Kidney glomerular epithelial cell (primary cell): ENCODE measurements at places on chromosomes 6 and 20.

DNA sequence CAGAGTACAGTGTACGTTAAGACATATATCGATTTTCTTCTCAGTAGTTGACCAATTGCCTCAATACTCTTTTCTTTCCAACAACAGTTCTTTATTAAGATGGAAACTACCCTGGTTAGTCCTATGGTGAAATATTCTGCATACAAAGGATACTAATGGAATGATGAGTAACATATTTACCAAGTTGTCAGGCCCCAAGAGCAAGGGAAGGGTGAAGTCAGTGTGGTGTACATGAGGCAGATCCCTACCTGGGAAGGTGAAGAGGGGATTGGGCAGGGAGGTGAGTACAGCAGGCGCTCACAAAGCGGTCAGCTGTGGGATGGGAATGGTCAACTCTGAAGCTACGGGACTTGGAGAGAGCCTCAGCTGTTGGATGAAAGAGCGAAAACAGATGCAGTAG, 29.7 kb downstream of the GJA1 start:
- DNase-seq, result no peak

GRCh38 chr6:39143238-39143930, 28.4 kb upstream of the SAYSD1 start:
- no peak for DNase-seq

GRCh38 chr6:84416043-84416657, 188.7 kb upstream of the CEP162 start:
- no peak for DNase-seq

DNA sequence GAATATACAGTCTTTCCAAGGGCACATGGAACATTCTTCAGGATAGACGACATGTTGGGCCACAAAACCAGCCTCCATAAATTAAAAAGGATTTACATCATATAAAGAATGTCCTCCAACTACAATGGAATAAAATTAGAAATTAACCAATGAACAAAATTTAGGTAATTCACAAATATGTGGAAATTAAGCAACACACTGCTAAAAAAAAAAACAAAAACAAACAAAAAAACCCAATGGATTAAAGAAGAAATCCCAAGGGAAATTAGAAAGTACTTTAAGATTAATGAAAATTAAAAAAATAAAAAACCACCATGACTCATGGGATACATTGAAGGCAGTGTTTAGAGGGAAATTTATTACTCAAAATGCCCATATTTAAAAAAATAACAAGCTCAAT, 21.4 kb upstream of the NT5E start:
- DNase-seq, result no peak

DNA sequence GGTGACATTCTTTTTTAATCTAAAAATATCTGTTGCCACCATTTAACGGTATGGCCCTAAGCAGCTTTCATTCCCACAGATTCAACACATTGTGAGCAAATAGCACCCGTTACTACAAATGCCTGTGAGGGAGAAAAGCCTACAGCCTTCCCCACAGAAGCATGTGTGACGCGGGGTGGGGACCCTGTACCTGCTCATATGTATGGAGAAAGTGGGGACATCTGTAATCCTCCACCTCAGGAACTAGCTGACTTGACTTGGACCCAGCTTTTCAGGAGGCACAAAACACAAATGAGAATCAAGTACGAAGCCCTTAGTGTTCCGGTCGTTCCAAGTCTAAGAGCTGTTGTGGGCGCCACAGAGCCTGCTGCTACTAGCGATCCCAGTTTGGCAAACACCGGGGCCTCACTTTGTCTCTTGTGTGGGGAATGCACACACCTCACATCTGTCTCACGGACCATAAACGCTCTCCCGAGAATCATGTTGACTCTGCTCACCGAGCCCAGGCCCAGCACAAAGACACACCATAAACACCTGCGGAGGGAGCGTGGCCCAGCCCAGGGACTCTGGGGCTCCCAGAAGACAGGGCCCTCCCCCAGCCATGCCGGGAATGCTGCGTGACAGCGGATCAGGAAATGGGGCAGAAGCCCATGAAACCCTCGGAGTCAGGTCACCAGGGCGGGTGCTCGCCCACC, 21.6 kb downstream of the DLL1 start:
- DNase-seq, result no peak

- no peak for DNase-seq
Measured at GRCh38 chr6:19662911-19663310, 174.3 kb upstream of the ID4 start.

DNA sequence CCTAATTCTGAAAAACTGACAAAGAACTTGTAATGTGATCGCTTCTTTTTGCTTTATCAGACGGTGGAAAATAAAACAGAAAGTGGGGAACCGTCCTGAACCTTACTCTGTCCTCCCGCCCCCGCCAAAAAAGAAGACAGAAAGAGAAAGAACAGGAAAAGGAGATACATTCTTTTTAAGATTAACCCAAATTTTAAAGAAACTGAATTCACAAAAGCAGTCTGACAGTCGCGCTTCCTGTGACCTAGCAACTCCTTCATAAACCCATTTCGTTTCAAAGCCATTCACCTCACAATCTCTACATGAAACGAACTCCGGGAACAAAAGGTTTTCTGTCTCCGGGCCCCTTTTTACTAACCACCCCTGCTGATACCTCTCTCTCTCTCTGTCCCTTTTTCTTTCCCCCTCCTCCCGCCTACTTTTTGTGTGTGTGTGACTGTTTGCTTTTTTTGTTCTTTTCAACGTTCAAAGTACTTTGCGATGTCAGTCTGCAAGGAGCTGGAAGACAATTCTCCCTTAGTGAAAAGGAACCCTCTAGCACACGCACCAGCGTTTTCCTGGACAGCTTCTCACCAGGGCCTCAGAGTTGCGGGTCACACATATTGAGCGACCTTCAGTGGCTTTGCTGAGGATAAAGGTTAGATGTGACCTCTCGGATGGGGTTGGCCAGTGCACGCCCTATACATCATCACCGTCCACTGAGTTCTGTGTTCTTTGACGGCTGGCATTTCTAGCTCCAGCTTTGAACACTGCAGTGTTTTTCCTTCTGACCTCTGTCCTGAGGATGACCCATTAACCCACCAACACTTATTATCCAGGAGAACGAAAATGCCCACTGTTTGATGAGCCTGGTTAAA, 530 bp upstream of the NEDD9 start:
- no peak for DNase-seq

DNA sequence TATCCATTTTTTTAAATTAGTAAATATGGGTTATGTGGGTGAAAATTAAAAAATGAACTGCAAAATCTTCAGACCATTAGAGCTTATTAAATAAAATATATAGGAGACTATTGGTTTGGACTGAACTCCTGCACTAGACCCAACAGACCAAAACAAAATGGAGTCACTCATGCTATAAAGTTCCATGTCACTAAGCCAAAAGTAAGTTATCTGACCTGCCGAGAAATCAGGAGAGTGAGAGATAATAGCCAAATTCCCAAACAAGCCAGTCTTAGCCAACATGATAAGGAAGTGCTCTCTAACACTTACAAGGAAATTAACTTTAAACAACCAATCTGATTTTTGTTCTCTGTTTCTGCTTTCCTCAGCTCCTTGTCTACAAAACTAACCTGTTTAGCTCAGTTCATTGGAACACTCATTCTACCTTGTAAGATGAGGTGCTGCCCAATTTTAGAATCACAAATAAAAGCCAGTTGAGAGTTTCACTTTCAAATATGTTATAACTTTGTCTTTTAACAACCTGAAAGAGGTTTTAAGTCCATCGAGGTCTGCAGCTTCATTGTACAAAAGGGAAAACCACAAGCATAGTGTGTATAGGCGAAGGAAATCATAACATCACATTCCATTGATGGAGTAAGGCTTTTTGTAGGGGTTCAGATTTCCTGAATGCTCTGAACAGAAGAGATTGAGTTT, 220.5 kb downstream of the TENT5A start:
- no peak for DNase-seq

DNA sequence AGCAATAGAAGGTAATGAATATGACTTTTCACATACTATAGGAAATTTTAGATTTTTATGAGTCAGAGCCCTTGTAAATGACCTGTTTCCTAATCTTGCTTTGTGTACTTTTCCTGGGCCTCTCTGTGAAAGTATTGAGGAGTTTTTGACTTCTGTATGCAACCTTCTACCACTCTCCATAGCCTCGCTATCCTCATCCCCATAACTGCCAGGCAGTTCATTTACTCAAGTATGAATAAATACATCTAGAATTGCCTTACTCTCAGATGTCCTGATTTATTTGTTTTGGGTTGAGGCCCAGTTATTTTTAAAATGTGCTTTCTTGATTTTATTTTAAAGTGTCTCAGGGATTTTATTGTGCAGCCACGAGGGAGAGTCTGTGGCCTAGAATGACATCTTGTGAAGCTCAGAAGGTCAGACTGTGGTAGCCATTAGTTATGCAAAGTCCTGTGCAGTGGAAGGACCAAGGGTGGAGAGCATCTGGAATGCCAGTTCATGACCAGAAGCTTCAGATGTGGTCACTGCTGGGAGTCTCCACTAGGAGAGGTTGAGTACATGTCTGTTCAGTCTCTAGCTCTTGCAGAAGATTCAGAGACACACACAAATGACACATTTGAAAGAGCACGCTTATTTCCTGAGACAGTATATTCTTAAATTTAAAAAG, 346.2 kb upstream of the IMPG1 start:
- DNase-seq, result no peak

GRCh38 chr6:7071405-7071804, 36.4 kb upstream of the RREB1 start:
- DNase-seq, result no peak

- DNase-seq, result no peak
Measured at GRCh38 chr6:108677357-108677756, 116.6 kb downstream of the FOXO3 start.

GRCh38 chr20:40749985-40750506, 61.0 kb upstream of the MAFB start:
- DNase-seq, result no peak

GRCh38 chr20:21103582-21104465, 2.3 kb downstream of the LINC00237 start:
- no peak for DNase-seq

DNA sequence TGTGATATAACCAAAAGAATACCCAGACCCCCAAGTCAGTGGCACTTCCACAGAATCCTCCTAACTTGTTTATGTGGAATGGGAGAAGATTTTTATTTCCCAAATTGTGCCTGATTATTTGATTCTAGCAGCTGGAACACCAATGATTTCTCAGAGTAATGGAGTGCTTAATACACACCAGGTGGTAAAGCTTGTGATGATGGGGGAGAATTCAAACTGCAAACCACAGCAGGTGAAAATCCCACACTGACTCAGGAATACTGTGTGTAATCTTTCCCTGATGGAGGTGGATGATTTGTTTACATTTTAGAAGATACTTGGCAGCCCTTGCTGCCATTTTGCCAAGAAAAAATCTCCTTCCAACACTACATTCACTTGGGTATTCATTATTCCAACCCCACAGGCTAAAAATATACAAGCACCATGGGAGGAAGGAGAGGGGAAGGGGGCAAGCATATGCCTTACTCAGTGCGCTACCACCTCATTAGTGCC, 212.7 kb upstream of the PLN start:
- DNase-seq, result no peak
